ENCODE measurements at places on chromosomes 4 and X.
A peak's percentile ranks its signal among the peaks of the same experiment; 100 is the strongest.

DNA sequence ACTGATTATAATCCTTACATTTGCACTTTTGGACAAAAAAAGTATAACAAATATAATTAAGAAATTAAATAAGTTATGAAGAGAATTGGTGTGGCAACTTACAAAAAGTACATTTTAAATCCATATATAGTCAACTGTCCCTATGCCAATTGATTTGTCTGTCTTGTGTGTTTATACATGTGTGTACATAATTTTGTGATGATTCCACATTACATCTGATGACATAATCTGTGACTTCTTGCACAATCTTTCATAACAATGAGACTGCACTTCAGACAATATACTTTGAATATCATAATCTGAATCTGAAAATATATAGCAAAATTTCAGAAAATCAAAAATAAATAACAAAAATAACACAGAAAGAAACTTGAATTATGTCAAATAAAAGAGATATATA lies 953.4 kb downstream of the FAT4 start:
- DNase-seq, result no peak

- no peak for DNase-seq
Measured at GRCh38 chr4:105490523-105490922, 16.7 kb upstream of the PPA2 start.

DNA sequence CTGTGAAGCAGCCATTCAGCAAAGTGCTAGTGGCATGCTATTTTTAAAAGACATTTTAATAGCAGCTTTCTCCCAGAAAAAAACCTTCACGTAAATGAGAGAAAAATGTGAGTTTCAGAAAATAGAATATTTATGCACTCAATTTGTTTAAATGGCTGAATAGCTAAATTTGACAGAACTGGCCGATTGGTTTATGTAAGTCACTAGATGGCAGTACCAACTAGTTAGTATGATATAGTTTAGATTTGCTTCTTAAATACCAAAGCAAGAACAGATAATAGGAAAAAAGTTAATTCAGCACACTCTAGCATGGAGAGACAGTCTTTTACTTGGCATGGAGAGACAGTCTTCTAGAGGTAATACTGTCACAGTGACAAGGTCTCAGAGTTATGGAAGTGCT lies 250.1 kb downstream of the SNCA start:
- DNase-seq, result peak; percentile 6

- no peak for DNase-seq
Measured at GRCh38 chr4:183142571-183143550, 43.8 kb downstream of the WWC2 start.

- DNase-seq, result no peak
Measured at GRCh38 chrX:13662355-13662791, 9.4 kb downstream of the TCEANC start.

- no peak for DNase-seq
Measured at GRCh38 chr4:148255344-148255720, 186.9 kb downstream of the NR3C2 start.

- DNase-seq, result peak; percentile 23
Measured at GRCh38 chr4:98996056-98996764, 689 bp downstream of the METAP1 start.

- no peak for DNase-seq
Measured at GRCh38 chrX:53992589-53992988, 51.7 kb downstream of the PHF8 start.

- DNase-seq, result no peak
Measured at GRCh38 chr4:27248829-27249228, 388.2 kb downstream of the STIM2 start.

- peak; percentile 22 for DNase-seq
Measured at GRCh38 chr4:22129454-22130029, 181.0 kb upstream of the KCNIP4 start.

DNA sequence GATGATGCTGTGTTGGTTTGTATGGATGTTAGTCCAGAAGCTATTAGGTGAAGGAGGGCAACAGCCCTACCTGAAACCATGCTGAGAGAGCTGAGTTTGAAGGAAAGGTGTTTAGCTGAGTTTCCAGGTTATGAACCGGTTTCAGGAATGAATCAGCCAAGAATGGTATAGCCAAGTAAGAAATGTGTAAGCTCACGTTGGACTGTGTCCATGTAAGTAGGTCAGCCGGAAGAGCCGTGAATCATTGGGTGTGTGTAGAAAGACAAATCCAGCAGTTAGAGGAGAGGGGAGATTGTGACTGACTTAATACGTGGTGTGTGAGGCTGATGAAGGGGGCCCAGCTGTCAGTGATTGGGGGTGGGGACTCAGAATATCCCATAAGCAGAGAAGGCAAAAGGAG lies 77.2 kb upstream of the SPIN4 start:
- no peak for DNase-seq

DNA sequence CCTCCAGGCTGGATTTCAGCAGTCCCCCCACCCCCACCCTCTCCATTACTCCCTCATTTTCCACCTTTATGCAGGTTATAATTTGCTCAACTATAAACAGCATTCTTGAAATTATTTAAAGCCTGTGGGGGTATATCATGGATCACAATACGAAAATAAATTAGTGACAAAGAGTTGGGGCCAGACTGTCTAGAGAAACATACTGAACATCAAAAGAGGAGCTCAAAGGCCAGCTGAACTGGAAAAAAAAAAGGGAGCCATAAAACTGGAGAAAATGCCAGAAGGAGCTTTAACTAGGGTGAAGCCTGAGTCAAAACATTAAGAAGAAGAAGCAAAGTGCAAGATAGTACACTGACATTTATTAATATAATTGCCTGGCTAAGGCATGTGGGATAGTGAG lies 137.8 kb downstream of the ANTXR2 start:
- no peak for DNase-seq

GRCh38 chr4:6342530-6343293 lies 73.1 kb downstream of the WFS1 start:
- no peak for DNase-seq

GRCh38 chr4:38106311-38106710 lies 146.1 kb downstream of the PTTG2 start:
- no peak for DNase-seq

GRCh38 chrX:152313529-152314302 lies 137.4 kb downstream of the GABRA3 start:
- no peak for DNase-seq

DNA sequence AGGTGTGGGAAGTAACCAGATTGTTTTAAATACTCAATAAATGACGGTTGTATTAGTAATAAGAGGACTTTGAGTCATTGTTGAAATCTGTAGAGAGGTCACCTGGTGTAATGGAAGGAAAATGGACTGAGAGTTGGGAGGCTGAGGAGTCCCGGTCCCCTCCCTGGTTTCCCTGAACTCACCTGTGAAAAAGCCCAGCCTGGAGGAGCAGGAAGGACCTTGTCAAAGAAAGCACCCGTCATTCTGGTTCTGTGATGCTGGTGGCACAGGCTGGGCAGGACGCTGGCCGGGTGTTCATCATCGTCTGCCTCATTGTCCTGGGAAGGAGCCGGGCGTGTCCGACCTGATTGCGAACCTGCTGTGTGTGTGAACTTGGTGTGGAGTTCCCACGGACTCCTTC lies 70.8 kb downstream of the SORCS2 start:
- no peak for DNase-seq

DNA sequence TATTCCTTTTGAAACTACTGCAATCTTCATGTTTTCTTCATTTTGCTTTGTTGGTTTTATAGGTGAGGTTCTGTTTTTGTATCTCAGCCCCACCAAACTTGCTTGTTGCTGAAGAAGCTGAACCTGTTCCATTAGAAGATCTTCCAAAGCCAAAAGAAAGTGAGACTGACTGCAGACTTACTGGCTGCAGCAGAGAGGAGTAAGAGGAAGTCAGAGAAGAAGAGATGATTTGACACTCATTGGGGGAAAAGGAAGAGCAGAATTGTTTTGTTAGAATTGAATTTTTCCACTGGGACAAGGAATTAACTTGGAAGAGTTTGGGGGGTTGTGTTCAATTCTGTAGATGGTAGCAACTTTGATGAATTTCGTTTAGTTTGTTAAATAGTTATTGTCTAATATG lies 3.1 kb downstream of the TEX13D start:
- DNase-seq, result no peak

DNA sequence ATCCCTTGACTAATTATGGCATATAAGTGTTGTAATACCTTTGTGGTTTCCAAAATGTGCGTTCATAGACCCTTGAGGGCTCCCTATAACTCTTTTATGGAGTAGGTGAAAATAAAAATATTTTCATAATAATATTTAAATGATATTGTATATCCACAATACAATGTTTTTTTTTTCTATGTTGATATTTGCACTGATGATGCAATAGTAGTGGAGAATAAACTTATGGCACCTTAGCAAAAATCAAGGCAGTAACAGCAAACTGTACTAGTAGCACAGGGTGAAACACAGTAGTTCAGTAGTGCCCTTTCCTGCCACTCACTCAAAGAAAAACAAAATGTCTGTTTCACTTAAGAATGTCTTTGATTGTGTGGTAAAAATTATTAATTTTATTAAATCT lies 465.3 kb downstream of the C4orf33 start:
- no peak for DNase-seq

GRCh38 chr4:184255361-184255760 lies 37.7 kb upstream of the ENPP6 start:
- DNase-seq, result no peak

GRCh38 chr4:167383291-167383690 lies 149.0 kb upstream of the SPOCK3 start:
- DNase-seq, result no peak

GRCh38 chrX:119190091-119190681 lies 45.9 kb upstream of the PGRMC1 start:
- no peak for DNase-seq

DNA sequence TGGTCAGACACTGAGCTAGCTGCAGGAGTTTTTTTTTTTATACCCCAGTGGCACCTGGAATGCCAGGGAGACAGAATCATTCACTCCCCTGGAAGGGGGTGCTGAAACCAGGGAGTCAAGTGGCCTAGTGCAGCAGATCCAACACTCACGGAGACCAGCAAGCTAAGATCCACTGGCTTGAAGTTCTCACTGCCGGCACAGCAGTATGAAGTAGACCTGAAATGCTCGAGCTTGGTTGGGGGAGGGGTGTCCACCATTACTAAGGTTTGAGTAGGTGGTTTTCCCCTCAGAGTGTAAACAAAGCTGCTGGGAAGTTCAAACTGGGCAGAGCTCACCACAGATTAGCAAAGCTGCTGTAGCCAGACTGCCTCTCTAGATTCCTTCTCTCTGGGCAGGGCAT lies 537.9 kb upstream of the LCORL start:
- no peak for DNase-seq

DNA sequence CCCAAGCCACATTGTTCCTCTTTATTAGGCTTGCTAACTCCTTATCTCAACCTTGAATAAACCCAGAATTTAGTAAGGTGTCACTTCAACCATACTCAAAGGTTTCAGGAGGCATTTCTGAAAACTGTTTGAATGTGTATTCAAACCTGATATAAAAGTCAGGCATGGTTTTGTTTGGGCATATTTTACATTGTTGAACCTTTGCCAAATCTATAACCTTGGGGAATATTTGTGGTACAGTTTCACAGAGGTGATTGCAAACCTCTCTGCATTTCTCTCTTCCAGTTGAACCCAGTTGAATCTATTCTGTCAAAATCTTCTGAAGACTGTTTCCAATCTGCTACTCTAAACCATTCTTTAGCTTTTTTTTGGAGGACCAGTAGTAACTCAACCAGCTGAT lies 409.0 kb downstream of the TECRL start:
- no peak for DNase-seq

DNA sequence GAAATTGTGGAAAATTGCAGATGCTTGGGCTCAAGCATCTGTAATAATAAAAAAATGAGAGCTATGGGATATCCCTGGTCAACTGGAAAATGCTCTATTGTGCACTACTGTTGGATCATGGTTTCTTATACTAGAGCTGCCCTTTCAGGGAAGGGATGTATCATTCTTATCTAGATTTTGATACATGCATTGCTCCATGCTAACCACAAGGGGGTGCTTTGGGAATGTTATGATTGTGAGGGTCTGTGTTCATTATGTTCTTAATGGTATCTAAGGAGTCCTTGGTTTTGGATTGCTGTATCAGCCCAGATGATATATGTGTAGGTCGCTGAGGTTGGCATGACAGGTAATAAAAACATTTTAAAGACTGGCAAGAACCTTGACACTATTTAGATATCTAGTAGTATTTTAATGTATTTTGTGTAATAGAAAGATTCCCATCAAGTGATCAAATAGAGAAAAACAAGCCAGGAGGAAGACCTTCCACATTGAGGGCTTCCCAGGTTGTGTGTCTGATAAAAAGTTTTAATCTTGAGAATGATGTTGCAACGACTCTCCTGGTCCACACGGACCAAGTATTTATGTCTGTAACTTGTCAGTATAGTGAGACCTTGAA lies 49.2 kb upstream of the TLR2 start:
- DNase-seq, result peak; percentile 23

DNA sequence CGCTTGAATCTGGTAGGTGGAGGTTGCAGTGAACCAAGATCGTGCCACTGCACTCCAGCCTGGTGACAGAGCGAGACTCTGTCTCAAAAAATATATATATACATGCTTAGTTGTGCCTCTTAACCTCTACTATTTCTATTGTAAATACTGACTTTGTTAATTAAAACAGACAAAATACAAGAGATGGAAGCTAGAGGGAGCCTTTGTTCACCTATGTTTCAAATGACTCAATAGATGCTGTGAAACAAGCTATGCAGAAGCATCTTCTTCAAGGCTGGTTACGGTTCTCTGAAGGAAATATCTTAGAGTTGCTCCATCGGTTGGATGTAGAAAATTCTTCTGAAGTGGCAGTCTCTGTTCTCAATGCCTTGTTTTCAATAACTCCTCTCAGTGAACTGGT lies 6.2 kb downstream of the NCAPG start:
- peak; percentile 44 for DNase-seq

DNA sequence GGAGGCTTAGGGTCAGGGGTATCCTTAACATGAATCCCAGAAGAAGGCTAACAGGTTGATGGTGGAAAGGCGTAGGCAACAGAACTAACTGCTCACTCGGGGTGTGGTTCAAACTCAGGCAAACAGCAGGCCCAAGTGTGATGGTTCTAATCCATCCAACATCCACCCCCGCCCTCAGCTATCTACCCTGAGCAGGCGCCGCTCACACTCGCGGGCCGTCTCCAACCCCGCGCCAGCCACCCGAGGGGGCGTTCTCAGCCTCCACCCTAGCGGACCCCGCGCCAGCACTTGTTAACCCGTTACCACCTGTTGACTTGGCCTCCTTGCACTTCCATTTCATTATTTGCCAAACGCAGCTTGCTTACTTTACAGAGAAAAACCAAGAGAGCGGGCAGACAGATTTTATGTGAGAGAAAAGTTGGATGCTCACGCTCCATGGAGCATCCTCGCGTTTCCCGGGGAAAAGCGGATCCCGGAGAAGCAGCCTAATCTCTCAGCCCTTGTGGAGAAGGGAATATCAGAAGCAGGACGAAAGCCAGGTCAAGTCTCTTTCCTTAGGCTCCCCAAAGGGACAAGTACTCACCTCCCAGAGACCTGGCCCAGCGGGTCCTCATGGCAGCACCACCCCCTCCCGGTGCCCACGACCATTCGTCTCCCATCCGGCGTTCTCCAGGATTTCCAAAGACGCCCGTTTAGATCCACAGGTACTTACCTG lies 773 bp downstream of the SNCA start:
- DNase-seq, result no peak
